NCI-H226 (cell line): ENCODE measurements at places on chromosomes 7 and 10.

DNA sequence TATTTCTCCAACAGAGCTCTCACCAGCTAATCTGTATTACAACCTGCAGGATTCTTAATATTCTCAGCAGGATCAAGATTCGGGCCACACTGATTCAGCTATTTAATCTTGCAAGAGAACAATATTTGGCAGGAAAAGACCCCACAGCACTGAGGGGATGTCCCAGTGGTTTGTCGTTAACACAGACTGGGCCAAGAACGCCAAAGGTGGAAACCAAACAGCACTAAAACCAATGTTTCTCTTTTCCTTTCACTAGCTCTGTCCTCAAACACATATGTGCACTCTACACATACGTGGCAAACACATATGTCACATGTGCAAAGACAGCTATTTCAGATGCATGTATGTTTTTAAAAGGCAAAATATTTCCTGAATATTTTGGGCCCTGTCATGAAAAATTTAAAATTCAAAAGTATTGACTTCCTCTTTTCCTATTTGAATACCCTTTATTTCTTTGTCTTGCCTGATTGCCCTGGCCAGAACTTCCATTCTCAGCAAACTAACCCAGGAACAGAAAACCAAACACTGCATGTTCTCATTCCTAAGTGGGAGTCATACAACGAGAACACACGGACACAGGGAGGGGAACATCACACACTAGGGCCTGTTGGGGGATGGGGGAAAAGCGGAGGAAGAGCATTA lies 51.7 kb upstream of the NEBL start:
- no peak for DNase-seq

- DNase-seq = no peak
Measured at GRCh38 chr10:61778137-61778536, 115.4 kb downstream of the CABCOCO1 start.

- peak; percentile 21 for DNase-seq
Measured at GRCh38 chr10:125064681-125065492, 95.5 kb downstream of the CTBP2 start.

- DNase-seq = no peak
Measured at GRCh38 chr7:2607122-2607922, 24.5 kb upstream of the TTYH3 start.

DNA sequence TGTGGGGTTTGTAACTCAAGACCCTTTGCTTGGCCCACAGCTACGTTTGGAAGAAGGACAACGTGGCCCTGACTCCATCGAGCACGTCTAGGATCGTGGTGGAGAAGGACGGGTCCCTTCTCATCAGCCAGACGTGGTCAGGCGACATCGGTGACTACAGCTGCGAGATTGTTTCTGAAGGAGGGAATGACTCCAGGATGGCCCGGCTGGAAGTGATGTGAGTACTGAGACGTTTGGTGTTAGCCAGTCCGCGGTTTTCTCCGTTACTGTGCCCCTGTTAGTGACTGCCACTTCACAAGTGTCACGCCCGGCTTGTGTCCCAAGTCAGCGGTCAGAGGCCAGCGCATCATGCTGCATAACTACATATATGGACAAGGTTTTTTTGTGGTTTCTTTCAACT lies 673.3 kb downstream of the SDK1 start:
- DNase-seq = no peak

DNA sequence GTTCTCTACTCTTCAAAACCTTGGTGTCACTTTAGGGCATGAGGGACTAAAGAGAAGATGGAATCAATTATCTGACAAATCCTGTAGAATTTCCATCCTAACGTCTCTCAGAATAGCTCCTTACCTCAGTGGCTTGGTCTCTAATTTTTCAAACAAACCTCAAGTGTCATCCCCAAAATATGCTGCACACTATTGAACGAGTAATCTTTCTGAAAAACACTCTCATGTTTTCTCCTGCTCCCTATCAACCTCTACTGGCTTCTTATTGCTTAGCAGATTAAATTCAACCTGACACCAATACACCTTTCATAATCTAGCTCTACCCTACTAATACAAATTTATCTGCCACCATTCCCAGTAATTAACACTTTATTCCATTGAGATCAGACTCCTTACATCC lies 8.5 kb downstream of the CNOT4 start:
- DNase-seq = no peak

- peak; percentile 32 for DNase-seq
Measured at GRCh38 chr10:3774814-3775695, 10.0 kb downstream of the KLF6 start.

GRCh38 chr7:71636329-71636728 lies 504.4 kb downstream of the GALNT17 start:
- DNase-seq = no peak

- DNase-seq = no peak
Measured at GRCh38 chr7:14551310-14551709, 351.2 kb downstream of the DGKB start.

GRCh38 chr7:12623885-12624498 lies 53.5 kb downstream of the SCIN start:
- peak; percentile 21 for DNase-seq

- DNase-seq = peak; percentile 50
Measured at GRCh38 chr10:62794306-62794705, 10.2 kb upstream of the ADO start.

GRCh38 chr7:129501760-129502707 lies at the start of gene SMKR1:
Gene SMKR1 (plus strand): TSS chr7:129502531. CDS start chr7:129502825, 294 bp downstream.
- peak; percentile 87 for DNase-seq

DNA sequence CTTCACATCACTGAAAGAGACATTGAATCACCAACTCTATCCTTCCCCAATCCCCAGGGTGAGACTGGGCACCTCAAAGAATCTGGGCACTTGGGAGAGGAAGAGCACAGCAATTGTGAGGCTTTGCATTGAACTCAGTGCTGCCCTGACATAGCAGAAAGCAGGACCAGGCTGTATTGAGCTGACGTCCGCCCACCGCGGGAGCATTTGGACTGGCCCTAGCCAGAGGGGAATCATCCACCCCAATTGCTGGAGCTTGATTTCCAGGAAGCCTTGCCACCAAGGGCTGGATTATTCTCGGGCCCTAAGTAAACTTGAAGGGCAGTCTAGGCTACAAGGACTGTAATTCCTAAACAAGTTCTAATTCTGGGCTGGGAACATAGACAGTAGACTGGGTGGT lies 416.3 kb upstream of the PHF14 start:
- no peak for DNase-seq

DNA sequence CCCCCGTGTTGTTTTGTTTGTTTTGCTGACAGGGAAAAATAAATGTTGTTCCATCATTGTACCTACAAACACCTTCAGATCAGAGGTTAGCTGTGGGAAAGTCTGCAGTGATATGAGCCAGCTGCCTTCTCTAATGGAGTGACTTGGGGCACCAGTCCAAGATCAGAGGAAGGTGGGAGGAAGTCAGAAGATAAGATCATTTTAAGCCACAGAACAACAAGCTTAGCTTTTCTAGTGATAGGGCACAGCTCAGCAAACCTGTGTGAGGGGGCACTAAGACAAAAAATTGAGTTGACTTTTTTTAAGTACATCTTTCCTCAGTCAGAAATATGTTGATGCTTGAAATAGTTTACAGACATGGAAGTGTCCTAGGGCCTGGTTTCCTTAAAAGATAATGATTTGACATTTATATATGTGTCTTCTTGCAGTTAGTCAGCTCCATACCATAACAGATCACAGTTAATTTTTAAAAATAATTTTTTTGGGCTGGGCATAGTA lies 240.3 kb upstream of the KAT6B start:
- peak; percentile 35 for DNase-seq

DNA sequence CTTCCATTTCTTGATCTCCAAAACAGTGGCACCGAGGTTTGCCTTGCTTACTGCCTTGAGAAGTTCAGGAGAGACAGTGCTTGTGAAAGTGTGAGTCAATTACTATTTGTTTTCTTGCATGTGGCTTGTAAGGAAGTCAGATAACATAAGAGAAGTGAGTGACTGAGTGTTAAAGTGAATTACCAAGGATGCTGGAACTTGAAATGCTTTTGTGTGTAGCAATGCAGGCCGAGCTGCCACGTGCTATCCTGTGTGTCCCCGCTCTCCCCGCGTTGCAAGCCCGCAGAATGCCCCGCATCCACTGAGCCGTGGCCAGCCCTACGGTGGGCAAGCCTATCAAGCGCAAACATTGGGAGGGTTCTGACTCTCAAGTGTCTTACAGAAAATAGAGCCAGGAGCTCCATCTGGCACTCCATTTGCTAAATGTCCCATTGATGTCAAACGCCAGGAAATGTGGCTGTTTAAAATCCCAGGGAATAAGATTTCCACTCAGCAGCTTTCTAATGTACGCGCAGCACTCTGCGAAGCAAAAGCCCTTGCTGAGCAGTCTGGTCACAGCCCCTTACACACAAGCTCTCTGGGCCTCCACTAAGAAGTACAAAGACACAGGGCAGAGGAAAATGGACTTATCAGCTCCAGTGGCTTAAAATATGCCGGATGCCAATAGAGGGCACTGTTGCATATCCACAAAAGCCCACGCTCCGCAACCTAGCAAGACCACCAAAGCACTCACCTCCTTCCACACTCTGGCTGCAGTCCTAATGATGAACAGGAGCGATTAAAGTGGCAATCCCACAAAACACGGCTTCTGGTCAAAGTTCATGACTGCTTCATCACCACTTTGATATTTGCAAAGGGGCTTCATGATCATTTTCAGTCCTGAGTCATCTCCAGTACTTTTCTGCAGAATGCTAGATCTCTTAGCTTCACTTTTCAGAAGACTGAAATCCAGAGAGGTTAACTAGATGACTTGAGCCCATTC lies 158.0 kb upstream of the ITGB1 start:
- DNase-seq = peak; percentile 27

DNA sequence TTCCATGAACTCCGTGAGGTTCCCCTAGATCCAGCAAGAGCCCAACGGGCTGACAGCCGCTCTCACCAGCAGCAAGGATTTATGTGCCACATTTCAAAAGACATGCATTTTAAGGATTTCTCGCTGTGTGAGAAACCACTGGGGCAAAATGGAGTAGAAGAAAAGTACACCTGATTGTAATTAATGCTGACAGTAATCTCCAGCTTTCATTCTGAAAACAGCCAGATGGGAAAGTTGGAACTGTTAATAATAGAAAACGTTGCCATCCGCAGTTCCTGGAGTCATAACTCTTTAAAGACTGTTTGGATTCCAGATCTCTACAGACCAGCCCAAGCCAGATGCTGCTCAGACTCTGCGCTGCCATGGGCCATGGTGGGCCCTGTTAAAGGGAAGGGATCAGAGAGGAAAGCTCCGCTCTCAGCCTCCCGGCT lies 216.9 kb upstream of the GLI3 start:
- DNase-seq = no peak

- no peak for DNase-seq
Measured at GRCh38 chr7:31106303-31107105, 54.4 kb downstream of the ADCYAP1R1 start.

- peak; percentile 33 for DNase-seq
Measured at GRCh38 chr7:42070068-42070467, 166.9 kb downstream of the GLI3 start.

- peak; percentile 51 for DNase-seq
Measured at GRCh38 chr10:11757821-11758463, 15.8 kb downstream of the ECHDC3 start.

- DNase-seq = no peak
Measured at GRCh38 chr10:91879515-91880170, 29.6 kb downstream of the FGFBP3 start.

GRCh38 chr7:92331508-92331907 lies 85.7 kb downstream of the ANKIB1 start:
- DNase-seq = no peak

DNA sequence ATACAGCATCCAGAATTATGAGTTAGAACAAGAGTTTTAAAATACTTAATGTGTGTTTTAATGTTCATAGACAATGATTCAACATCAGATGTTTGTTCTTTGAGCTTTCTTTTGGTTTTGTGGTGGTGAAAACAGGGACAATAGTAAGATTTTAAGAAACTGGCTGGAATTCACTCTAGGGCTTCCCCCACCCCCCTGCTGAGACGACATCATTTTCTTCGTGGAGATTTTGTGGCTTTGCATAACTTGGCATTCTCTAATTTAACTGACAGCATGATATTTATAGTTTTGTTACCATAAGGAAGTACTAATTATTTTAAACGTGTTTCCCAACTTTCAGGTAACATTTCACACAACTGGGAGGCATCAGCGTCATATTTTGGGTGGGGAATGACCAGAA lies 184.1 kb downstream of the BICC1 start:
- DNase-seq = no peak

GRCh38 chr10:75530299-75530698 lies 98.9 kb downstream of the LRMDA start:
- DNase-seq = peak; percentile 97

DNA sequence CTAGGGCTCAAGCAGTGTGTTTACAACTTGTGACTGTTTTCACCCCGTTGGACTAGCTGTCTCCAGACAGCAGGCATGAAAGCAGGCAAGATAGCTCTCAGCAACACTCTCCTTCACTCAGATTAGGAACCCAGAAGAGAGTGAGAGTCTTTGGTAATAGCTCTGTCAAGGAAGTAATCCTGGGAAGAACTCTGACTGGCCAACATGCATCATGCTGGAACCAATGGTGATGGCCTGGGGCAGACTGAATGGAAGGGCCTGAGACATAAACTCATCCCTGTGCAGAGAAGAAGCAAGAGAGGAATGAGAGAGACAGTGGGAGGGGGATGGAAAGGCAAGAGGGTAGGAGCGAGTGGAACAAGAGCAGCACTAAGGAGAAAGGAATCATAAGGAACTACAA lies 48.9 kb downstream of the AKR1D1 start:
- peak; percentile 54 for DNase-seq

DNA sequence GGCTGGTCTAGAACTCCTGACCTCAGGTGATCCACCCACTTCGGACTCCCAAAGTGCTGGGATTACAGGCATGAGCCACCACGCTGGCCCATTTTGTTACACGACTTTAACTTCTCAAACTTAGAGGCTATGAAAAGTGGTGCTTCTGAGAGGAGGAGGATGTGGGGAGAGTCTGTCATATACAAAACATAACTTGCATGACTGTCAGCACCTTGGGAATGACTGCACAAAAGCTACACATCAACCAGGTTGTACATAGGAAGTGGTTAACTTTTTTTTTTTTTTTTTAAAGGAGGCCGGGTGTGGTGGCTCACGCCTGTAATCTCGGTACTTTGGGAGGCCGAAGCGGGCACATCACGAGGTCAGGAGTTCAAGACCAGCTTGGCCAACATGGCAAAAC lies 43.4 kb upstream of the GSDME start:
- DNase-seq = no peak

DNA sequence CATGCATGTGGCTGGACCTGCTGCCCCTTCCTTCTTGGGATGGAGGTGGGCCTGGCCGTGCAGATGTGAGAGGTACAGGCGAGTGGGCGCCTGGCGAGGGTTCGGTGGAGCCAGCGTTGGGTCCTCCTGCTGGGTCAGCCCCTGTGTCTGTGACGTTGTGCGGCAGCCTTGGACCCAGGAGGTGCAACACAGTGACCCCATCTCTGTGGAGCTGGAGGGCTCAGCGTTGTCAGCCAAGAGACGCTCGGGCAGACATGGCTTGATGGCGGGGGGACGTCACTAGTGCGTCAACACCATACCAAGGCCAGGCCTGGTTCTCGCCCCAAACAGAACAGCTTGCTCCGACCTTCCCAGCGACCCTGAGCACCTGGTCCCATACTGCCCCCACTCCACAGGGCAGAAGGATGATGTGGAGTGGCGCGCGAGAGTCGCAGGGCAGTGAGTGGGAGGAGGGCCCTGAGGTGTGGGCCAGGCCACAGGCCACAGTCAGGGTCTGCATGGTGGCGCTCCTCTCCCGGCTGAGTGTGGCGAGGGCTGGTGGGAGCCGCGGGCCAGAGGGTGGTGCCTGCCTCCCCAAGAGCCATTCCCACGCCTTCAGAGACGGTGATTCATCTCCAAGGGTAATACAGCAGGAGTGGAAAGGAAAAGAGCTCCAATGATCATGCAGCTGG lies 184.4 kb downstream of the DNAJB6 start:
- no peak for DNase-seq
